ENCODE measurements at places on chromosomes 7 and 10. TPM values are rescaled to one million over a fixed set of nuclear protein-coding genes. Genes with fewer than 3 reads are reported as not detected.

DNA sequence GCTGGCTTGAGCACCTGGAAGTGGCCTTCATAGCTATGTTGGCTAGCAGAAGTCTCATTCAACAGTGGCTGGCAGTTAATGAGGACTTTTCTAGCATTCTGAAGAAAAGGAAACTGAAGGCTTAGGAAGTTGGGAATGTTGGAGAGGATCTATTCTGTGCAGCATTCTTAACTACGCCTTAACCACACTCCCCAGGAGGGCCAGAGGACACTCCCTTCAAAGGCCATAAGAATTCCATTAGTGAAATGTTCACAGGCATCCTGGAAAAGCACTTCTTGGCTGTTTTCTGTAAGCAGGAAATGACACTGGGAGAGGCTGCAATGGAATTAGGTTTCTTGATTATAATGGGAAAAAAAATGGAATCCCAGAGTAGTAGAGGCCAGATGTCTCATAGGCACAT, 188.9 kb downstream of the ARHGAP12 start:
- no peak for DNase-seq

- no peak for DNase-seq
Measured at GRCh38 chr10:111916011-111916410, 267.6 kb downstream of the GPAM start.

DNA sequence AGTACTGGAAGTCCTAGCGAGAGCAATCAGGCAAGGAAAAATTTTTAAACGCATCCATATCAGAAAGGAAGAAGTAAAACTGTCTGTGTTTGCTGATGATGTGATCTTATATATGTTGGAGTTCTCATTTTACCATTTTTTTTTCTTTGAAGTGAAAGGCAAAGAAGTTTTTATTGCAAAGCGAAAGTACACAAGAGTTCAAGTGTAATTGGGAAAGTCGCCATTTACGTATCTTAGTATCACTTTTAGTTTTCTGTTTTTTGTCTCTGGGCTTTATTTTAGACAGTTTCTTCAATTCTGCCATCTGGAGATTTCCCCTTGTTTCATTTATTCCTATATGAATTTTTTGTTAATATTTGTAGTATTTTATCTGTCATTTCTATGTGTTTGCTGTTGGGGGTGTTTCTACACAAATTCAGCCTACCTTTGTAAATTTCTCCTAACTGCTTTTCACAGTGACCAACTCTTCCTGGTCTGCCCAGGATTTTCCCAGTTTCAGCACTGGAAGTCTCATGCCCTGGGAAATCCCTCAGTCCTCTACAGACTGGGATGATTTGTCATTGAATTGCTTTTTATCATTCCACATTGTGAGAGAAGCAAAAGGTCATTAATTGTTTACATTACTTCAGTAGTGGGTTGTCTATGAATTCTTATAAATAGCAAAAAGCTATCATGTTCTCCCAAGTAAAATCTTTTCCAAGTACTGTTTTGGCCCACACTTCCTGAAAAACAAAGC, 23.2 kb downstream of the BET1 start:
- DNase-seq = no peak

- peak; percentile 83 for DNase-seq
Measured at GRCh38 chr7:27101171-27101956, 1.1 kb downstream of the HOXA2 start.

DNA sequence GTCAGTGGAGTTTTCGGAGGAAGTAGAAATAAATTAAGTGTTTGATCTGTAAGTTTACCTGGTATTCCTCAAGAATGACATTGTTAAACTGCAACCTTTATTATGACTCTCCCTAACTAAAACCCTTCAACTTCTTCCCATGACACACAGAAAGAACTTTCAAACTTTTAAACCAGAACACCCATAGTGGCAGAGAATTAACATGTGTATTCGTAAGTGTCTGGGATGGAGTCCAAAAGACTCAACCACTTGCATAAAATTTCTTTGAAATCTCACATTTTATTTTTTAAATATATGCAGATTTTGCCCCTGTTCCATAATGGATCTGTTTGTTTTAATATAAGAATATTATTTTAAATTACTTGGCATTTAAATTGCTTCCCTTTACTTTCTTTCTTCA, 54.6 kb upstream of the PLXNA4 start:
- no peak for DNase-seq

GRCh38 chr10:50576245-50576815, 47.4 kb downstream of the SGMS1 start:
- DNase-seq = no peak

GRCh38 chr10:124707144-124707467, 37.1 kb downstream of the FAM53B start:
- no peak for DNase-seq

DNA sequence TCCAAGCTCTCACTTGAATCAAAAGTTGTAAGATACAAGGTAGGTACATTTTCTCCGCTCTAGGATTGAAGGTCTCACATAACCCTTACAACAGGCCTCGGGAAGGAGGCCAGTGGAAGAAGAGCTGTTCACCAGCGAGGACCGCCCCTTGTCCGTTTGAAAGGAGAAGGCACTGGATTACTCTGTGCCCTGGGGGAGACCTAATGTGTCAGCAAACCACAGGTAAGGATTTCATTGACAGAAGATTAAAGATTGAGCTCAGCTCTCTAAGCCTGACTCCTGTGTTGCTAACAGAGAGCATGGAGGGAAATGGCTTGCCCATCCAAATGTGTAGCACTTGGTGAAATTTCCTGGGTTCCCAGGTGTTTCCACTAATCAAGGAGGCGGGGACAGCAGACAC, 81.2 kb downstream of the SLC16A9 start:
- no peak for DNase-seq

GRCh38 chr10:85527616-85528317, 838.8 kb downstream of the GRID1 start:
- no peak for DNase-seq

- DNase-seq = peak; percentile 30
Measured at GRCh38 chr7:10122551-10123100, 851.0 kb upstream of the PHF14 start.

- DNase-seq = no peak
Measured at GRCh38 chr10:61894133-61894532, 7.4 kb upstream of the ARID5B start.

GRCh38 chr10:20110125-20111100, 294.2 kb downstream of the PLXDC2 start:
- peak; percentile 13 for DNase-seq

- DNase-seq = no peak
Measured at GRCh38 chr7:155647734-155648133, 3.3 kb downstream of the RBM33 start.

- DNase-seq = no peak
Measured at GRCh38 chr10:104676874-104677273, 35.8 kb downstream of the SORCS3 start.

DNA sequence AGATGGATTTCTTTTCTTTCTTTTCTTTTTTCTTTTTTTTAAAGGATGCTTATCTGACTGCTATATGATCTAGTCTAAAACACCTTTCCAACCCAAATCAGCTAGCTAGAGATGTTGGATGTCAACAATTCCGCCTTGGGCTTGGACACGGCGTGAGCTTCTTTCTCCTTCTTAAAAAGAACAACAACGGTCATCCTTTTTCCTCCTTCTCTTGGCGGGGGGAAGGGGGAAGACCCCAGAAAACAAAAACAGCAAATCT, 1.0 kb downstream of the BEND7 start:
- DNase-seq = no peak

- DNase-seq = no peak
Measured at GRCh38 chr7:43873300-43873699, 4.0 kb upstream of the MRPS24 start.

- no peak for DNase-seq
Measured at GRCh38 chr10:33016988-33017387, 59.0 kb upstream of the ITGB1 start.

DNA sequence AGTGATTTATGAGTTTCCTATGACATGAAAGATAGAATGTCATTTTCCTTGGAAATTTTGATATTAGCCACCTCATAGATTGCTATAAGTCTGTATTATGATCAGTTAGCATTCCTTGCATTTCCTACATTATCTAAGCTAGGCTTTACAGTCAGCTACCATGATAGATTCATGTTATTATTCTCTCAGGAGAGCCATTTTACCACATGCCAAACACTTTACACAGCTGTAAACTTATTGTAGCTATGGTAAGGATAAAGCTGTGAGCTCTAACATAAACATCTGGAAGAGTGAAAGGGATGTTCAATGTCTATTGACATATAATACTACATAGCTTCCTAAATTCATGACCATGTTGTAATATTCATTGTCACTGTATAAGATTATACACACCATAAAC, 608.0 kb downstream of the PHTF2 start:
- no peak for DNase-seq

DNA sequence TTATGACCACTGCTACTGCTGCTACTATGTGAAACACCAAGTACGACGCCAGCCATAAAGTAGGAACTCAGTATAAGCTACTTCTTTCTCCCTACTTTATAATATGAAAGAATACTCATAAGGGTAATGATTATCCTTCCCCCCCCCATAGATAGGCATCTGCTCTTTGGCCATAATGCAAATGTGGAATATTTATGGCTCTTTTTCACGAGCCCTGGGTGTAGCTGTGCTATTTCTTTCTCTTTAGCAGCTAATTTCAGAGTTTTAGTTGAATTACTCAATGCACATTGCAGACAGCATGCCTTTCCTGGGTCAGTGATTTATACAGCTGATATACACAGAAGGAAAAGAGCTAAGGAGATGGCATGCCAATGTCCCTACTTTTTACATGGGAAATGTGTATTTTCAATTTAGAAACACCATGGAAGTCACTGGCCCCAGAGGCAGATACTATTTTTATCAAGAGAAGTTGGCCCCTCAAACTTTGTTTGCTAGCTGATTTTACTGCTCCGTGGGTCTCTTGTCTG, 234.1 kb upstream of the KIAA1217 start:
- no peak for DNase-seq

DNA sequence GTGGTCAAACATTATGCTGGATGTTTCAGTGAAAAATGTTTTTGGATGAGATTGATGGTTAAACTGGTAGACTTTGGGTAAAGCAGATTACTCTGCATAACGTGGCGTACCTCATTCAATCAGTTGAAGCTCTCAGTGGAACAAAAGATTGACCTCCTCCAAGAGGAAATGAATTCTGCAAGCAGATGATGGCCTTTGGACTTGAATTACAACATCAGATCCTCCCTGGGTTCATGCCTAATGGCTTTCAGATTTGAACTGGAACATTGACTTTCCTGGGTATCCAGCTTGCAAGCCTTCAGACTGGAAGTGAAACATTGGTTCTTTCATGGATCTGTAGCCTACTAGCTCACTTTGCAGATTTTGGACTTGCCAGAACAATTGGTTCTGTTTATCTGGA, 169.3 kb upstream of the MALRD1 start:
- DNase-seq = no peak

GRCh38 chr7:55189878-55190436, 171.1 kb downstream of the EGFR start:
- DNase-seq = no peak

DNA sequence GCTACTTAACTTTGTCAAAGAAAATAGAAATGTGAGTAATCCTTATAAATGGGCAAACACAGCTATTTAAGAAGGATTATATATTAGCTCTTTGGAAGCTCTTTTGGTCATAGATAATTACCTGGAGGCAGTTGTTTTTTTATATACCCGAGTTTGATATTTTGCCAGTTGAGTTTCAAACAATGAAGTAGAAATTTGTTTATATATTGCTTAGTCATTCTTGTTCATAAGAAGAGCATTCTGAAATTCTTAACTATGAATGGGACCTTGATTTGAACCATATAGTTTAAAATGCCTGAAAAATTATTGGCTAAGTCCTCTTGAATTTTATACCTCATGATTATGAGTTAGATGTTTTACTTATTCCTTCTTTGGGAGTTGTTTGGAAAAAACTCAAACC, 36.4 kb downstream of the MINPP1 start:
- no peak for DNase-seq

- no peak for DNase-seq
Measured at GRCh38 chr10:48500771-48501170, 104.1 kb downstream of the ARHGAP22 start.

- no peak for DNase-seq
Measured at GRCh38 chr7:19376538-19376937, 231.3 kb upstream of the FERD3L start.

GRCh38 chr10:106114656-106115186, 1049.8 kb downstream of the SORCS1 start:
- DNase-seq = no peak

DNA sequence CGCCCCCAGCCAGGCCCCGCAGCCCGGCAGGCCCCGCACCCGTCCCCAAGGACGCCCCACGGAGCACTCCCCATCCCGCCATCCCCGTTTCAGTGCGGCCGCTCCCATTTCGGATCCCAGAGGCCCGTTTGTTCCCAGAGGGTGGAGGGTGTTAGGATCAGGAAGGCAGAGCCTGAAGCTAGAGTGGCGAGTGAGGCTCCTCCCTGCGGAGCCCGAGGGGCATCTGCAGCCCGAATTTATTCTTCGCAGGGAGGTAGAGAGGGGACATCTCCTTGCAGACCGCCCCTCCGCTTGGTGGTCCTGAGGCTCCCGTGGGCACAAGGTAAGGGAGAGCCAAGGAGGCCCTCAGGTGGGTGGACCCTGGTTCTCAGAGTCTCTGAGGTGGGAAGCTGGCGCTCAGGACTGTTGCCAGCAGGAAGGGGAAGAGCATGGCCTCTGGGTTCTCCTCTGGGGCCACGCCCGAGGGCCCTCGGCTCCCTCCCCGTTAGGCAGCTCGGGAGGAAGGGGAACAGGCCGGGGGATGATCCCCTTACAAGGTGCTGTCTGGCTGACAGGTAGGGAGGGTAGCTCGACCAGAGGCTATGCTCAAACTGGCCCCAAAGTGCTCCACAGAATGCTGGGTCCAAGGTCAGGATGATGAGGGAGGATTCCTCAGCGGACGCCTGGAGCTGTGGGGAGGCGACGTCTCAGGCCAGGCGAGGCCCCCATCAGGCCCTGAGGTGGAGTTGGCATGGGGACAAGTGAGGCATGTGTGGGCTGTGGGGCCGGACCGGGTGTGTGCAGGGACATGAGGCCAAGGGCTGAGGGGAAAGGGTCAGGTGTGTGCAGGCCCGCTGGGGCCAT, 17.4 kb downstream of the POLL start:
- no peak for DNase-seq

- DNase-seq = no peak
Measured at GRCh38 chr7:33698041-33698440, 207.3 kb upstream of the BMPER start.

Gene ADAM8
- 2.4 TPM for polyA plus RNA-seq

Gene CRPPA
- polyA plus RNA-seq = 6.0 TPM

Gene MORN4
- 24.7 TPM for polyA plus RNA-seq

Gene RSPH10B2
- polyA plus RNA-seq = 1.6 TPM

Gene PROSER2
- 4.0 TPM for polyA plus RNA-seq

Gene PCDH15
- 11.9 TPM for polyA plus RNA-seq

Gene OR13A1
- 0.08 TPM for polyA plus RNA-seq

Gene NRF1
- 32.6 TPM for polyA plus RNA-seq

Gene TAC1
- 0.95 TPM for polyA plus RNA-seq

Gene PAX4
- not detected for polyA plus RNA-seq

Gene SCART1
- 3.8 TPM for polyA plus RNA-seq

Gene ANKRD1
- polyA plus RNA-seq = 0.86 TPM

Gene PRLHR
- polyA plus RNA-seq = not detected

Gene HMX2
- 0.75 TPM for polyA plus RNA-seq

Gene PNLIPRP2
- not detected for polyA plus RNA-seq

Gene ADRA2A
- polyA plus RNA-seq = 2.9 TPM

Gene MICU1
- 79.2 TPM for polyA plus RNA-seq

Gene GNAT3
- not detected for polyA plus RNA-seq
